ENCODE measurements at places on chromosomes 7 and 10.

DNA sequence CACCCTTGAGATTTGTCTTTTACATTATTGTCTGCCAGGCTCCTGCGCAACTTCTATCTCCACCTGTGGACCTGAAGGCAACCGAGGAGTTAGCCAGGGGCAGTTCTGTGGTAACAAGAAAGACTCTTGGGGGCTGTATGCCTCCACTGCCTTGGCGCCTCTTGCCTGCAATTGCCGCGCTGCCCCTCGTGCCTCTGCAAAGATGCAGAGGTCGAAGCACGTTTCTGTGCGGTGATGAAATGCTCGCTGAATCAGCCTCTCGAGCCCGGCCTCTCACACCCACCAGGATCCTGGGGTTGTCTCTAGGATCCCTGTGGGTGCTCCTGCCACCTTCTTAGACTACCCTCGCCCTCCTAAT, 486 bp upstream of the LHFPL3 start:
- DNase-seq, result no peak

GRCh38 chr10:89857431-89858042, 156.1 kb downstream of the KIF20B start:
- DNase-seq, result peak; percentile 32

- DNase-seq, result no peak
These were observed 17.5 kb downstream of the TWIST1 start for GRCh38 chr7:19099924-19100323.

DNA sequence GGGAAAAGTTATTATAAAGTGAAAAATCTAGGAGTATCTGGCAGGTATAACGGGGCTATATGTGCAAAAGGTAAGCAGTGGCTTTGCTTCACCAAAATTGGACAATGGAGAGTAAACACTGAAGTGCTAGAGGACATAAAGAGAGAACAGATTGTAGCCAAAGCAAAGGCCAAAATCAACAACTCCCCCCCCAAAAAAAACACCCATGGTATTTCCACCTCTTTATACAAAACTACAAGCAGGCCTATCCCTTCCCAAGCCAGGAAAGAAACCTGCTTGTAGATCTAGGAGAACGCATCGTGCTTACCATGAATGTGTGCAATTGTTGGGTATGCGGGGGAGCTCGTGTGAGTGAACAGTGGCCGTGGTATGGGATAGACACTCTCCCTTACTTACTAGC, 9.2 kb upstream of the AKR1B1 start:
- no peak for DNase-seq

DNA sequence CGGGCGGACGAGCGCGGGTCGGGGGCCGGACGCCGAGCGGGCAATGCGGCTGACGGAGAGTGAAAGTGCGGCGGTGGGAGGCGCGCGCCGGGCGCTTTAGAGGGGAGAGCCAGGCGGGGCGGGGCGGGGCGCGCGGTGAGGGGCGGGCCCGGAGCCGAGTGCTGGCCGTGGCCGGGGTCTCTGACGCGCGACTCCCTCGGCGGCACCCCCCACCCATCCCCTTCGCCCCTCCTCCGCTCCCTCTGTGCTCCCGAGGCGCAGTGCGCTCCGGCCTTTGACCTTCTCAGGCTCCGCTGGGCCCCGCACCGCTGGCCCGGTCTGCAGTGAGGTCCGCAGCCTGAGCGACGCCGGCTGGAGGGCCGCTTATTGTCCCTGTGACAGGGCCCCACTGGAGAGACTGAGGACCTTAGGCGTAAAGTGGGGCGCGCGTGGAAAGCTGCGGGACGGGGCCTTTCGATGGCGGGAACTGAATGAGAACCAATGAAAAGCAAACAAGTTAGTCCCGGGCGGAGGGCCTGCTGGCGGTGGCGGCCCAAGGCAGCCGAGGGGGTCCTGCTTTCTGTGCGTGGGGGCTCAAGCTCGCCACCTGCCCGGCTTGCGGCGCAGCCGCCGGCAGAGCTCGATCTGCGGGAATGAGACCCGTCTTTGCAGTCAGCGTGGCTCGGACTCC, at the start of gene CXCL12:
TSS of gene CXCL12 (minus strand) at position 72 of the 670 bp plus-strand sequence. CDS start 92 bp downstream, outside the sequence.
- no peak for DNase-seq

GRCh38 chr10:72821606-72822005, 71.9 kb upstream of the OIT3 start:
- DNase-seq, result no peak
